ENCODE measurements at places on chromosomes 12 and 14. TPM values are rescaled to one million over a fixed set of nuclear protein-coding genes. Genes with fewer than 3 reads are reported as not detected.
A peak's percentile ranks its signal among the peaks of the same experiment; 100 is the strongest.

DNA sequence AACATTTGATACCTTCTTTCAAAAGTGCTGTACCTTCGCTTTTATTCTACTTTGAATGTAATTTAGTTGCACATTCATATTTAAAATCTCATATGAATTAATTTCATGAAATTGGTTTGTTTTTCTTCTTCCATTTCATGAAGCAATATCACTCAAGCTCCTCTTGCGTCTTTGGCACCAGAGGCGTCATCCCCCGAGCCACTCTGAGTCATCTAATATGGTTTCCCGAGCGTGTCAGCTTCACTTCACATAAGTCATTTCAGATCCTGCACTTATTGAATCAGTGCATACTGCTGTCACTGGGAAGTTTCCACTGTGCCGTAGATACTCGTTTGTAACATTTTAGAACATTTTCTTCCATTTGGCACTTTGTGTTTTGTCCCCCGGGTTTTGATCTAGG is 105.6 kb downstream of the SLC25A47 start:
- no peak for DNase-seq

DNA sequence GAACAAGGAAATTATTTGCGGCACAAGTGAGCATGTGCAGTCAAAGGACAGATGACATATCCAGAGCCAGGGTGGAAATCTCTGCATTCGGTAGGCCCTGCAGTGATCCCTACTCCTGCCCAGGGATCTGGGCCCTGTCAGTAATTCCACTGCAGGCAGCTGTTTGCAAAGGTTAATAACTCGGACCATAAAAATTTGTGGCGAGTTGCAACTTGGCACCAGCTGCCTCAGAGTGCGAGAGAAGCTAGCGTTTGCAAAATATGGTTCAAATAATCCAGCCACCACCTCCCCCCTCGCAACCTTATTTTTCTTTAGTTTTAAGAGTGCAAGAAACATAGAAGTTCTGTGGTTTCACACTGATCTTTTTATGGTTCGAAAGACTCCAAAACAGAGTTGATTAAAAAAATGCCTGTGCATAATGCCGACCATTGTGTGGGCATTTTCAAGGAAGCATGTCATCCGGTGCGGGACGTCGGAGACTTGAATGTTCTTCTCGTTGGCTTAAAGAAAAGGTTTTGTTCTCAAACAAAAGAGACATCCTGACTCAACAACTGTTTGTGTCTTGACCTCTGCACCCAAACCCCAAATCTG is 224.5 kb downstream of the BCL11B start:
- peak; percentile 51 for DNase-seq

- no peak for DNase-seq
Observed at GRCh38 chr14:54102051-54102456, 145.4 kb upstream of the BMP4 start.

- no peak for DNase-seq
Observed at GRCh38 chr14:61485661-61486060, 164.3 kb downstream of the PRKCH start.

GRCh38 chr12:52284562-52285171 is 6.7 kb downstream of the KRT81 start:
- DNase-seq, result no peak

DNA sequence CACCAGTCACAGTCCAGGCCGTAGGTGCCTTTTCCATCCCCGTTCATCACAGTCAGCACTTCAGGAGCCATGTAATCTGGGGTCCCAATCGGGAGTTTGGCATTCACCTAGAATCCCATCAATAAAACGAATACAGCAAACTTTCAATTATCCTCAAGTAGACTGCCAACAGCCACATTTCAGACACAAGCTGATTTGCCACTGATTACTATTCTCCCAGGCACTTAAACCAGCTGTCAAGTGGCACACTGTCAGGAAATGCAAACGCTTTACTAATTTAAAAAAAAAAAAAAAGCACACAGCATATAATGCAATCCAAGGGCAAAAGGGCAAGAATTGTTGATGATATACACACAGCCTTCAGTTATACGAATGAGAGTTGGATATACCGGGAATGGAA is 51.9 kb downstream of the CIT start:
- no peak for DNase-seq

GRCh38 chr14:24372701-24373416 is 4.9 kb downstream of the NFATC4 start:
- peak; percentile 32 for DNase-seq

DNA sequence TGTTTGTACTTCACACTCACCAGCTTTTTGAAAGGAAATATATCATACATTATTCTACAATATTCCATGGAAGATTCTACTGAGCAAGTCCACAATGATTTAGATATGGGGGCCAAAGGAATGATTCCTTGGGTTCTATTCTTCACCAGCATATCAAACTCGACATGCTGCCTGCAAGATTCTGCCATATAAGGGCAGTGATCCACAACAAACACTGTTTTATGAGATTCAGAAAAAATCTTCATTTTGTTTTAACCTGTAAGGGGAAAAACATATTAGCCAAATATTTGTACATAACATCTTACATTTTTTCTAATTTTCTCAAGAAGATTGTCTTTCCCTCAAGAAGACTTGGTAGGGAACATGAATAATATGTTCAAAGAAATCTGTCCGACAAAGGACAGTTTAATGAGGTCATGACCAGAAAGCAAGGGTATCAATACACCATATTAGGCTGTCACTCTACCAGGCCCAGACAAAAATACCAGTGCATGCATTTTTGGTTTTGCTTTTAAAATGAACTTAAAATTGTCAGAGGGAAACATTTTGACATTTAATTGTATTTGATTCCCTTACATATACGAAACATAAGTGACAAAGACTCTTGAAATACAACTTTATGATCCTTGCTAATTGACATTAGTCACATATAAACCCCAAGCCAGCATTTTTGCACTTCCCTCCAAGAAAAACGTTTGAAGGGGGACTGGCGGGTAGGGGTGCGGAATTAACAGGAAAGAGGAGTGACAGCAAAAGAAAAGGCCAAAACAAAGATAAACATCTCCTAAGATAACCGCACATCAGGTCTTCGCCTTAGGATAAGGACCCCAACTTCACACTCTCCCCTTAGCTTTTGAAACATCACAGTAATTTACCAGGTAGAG is 980 bp downstream of the INTS13 start:
- no peak for DNase-seq

- DNase-seq, result peak; percentile 56
Observed at GRCh38 chr14:77097006-77097699, 905 bp upstream of the CIPC start.

DNA sequence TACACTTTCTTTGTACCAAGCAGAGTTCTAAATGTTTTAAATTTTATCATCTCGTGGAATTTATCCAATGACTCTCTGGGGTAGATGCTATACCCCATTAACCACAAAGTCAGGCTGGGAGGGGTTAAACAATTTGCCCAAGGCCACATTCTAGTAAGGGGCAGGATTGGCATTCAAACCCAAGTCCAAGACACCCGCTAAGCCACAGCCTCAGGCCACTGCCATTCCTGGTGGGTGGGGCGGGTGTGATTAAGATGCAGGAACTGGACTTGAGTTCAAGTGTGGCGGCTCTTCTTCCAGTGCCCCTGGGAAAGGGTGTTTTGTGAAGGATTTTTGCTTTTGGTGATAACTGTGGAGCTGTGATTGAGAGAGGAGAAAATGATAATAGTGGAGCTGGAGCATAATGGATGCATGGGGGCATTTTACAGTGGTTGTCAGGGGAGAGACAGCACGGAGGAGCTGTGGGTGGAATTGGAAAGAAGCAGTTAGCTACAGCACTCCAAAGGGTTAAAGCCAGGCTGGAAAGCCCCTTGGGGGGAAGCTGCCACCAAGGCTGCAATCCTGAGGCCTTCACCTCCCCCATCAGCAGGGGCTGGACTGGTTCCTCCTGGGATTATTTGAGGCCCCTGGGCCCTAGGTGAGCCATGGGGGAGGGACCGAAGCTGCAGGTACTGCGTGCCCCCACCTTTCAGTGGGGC is 1.0 kb upstream of the VRTN start:
- DNase-seq, result no peak

GRCh38 chr14:73625706-73626105 is 13.4 kb downstream of the ACOT6 start:
- peak; percentile 52 for DNase-seq

DNA sequence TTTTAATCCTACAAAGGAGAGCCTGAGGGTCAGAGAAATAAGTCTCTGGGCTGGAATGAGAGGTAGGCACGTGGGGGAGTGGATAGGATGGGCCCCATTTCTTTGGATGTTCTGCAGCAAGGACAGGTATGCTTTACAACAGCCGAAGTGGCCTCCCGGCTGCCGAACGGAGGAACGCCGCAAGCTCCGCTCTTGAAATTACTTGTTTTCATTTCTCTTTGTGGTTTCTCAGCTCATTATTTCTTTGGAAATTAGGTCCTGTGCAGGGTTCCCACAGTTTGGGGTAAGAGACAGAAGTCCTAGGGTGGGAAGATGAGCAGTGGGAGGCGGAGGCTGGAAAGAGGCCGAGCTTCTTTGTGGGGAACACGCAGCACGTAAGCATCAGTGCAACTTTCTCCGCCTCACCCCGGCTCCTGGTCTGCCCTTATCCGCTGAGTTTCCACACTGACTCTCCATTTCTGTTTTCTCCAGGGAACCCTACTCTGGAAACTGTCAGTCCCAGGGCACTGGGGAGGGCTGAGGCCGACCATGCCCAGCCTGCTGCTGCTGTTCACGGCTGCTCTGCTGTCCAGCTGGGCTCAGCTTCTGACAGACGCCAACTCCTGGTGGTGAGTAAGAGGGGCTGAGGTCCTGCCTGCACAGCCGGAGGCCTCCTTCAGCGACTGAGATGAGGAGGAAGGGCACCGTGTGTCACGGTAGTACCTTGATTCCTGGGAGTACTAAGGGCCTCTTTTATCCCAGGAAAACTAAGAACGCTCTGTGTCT is 2.0 kb downstream of the WNT5B start:
- peak; percentile 79 for DNase-seq

- no peak for DNase-seq
Observed at GRCh38 chr12:104809251-104809650, 148.8 kb downstream of the SLC41A2 start.

GRCh38 chr12:113555226-113555625 is 83.6 kb upstream of the LHX5 start:
- DNase-seq, result no peak

GRCh38 chr12:19741132-19741489 is 301.8 kb downstream of the AEBP2 start:
- no peak for DNase-seq

DNA sequence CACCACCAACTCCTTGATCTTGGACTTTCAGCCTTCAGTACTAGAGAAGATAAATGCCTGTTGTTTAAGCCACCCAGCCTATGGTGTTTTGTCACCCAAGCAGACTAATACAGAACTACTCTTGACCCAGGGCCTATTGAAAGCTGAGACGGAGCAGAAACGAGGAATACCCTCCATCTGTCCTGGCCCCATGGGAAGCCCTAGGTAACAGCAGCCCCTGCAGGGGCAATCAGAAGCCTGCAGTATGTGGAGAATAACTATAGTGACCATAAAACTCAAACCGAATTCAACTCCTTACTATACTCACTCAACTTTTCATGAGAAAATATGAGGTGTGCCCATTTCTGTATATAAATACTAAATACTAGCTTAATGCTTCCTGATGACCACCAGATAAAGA is 307.4 kb downstream of the NUAK1 start:
- no peak for DNase-seq

GRCh38 chr12:6534945-6535696 is 804 bp downstream of the GAPDH start:
- DNase-seq, result peak; percentile 71

DNA sequence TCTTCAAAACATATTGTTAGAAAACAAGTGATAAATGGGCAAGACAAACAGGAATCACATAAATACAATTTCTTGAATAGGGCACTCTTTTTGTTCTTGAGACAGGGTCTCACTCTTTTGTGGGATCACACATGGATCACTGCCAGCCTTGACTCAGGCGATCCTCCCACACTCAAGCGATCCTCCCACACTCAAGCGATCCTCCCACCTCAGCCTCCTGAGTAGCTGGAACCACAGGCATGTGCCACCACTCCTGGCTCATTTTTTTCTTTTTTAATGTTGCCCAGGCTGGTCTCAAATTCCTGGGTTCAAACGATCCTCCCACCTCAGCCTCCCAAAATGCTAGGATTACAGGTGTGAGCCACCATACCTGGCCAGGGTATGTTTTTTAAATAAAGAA is 57.4 kb downstream of the ATP2B1 start:
- no peak for DNase-seq

- DNase-seq, result no peak
Observed at GRCh38 chr12:14972816-14973215, at the start of gene PDE6H. Gene PDE6H, plus strand, starts transcription at chr12:14973042. Its CDS starts 4,971 bp downstream, at chr12:14978013.

DNA sequence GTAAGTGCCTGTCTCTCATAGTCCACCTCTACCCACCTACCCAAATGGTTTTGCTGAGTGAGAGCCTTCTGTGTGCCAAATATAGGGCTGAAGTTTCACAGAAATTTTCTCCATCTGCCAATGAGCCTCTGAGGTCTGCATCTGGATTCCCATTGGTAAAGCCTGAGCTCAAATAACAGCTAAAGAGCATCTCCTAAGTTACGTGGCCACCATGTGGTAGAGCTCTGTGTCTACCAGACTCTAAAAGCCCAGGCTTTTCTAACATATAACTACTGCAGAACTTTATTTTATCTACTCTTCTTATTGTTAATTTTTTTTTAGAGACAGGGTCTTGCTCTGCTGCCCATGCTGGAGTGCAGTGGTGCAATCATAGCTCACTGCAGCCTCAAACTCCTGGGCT is 16.0 kb downstream of the AMDHD1 start:
- peak; percentile 74 for DNase-seq

DNA sequence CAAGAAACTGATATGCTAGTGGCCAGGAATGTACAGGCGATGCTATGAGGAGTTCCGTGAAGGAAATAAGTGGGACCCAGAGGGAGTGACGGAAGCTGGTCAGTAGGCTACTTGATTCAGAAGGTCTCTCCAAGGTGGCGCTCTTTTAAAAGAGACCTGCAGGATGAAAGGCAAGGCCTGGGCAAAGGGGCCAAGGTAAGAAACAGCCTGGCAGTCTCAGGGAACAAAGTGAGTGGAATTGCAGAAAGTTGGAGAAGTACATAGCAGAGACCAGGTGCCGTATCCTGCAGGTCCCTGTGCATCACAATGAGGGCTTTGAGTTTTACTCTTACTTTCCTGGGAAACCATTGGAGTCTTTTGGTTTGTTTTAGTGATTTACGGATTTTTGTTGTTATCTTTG is 905.6 kb downstream of the BCL11B start:
- no peak for DNase-seq

DNA sequence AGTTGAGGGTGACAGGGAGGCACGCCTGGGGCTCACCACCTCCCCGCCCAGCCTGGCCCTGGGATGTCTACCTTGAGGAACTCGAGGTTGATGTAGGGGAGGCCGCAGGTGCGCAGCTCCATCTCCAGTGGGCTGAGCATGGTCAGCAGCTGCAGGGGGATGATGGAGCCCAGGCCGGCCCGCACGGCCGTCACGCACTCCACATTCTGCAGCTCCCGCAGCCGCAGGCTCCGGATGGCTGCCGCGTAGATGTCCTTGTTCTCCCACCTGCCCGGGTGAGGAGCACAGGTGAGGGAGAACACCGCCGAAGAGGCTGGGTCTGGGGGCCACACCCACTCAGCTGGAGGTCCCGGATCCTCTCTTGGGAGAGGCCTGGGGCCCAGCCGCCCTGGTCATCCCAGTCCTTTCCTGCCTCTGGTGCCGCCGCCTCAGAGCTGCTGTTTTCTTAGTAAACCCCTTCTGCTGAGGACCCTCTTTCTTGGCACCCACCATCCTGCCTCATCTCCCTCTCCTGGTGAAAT is 38.2 kb downstream of the TRAFD1 start:
- no peak for DNase-seq

SCARB1 gene
- 184 TPM for total RNA-seq

NRXN3 gene
- total RNA-seq, result 0.03 TPM

BHLHE41 gene
- 9.5 TPM for total RNA-seq

NANOG gene
- total RNA-seq, result not detected

APOF gene
- not detected for total RNA-seq

FOXG1 gene
- total RNA-seq, result not detected

CCDC197 gene
- total RNA-seq, result not detected

OTOGL gene
- total RNA-seq, result 2.7 TPM

C12orf50 gene
- total RNA-seq, result 0.58 TPM
